Activated effector memory CD4-positive, alpha-beta T cell treated with Interleukin-2 at 50 U/mL for 16 hours (primary cell): ENCODE measurements at places on chromosomes 2 and 18.

DNA sequence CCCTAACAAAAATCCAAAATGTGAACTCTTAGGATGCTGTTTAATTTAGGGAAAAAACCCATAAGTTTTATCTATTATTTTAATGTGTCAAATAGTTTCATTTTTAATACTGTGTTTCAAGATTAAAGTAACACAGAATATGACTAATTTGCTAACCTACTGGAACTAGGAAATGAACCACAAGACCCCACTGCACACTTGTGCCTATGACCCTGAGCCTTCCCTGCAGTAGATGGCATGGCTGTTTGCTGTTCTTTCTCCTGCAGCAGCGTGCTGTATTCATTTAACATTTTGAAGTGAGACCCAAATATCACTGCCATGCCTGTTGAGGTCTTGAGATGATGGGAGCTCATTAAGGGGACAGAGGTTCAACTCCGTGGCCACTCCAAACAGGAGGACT lies 565.2 kb upstream of the NRP2 start:
- no peak for DNase-seq

GRCh38 chr2:173397539-173397938 lies 42.9 kb downstream of the CDCA7 start:
- no peak for DNase-seq

DNA sequence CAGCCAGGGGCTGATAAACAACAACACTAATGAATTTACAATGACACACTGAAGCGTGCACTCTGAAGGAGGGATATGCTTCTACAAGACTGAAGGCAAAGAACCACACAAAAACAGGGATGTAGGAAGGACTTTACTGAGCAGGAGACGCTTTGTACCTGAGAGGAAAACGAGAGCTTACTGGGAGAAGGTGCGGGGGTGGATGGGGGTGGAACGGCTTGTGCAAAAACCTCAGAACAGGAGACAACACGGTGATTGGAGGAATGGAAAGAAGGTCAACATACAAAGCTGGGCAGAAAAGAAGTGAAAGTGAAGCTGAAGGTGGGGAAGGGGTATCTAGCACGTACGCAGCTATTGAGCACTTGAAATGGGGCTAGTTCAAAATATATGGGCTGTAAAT lies 93.1 kb downstream of the SLC8A1 start:
- DNase-seq, result no peak

GRCh38 chr18:36406805-36407204 lies 109.3 kb downstream of the FHOD3 start:
- no peak for DNase-seq

- no peak for DNase-seq
These were observed 74.2 kb upstream of the RGPD5 start for GRCh38 chr2:109719871-109720270.

DNA sequence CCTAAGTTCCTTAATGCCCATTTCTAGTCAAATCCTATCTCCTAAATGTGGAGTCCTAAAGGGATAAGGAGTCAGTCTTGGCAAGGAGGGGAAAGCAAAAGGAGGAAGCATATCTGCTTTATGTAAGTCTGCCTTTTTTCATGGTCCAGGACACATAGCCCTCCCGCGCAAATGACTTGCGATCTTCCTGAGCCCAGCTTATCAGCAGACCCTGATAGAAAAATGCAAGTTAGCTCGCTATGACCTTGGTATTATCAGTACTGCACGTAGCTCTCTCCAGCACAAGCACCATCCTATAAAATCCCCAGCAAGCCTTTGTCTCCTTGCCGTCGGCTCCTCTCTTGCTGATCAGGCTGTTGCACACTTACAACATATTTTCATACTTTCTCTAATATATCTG lies 281.4 kb upstream of the KCNH7 start:
- DNase-seq, result no peak

DNA sequence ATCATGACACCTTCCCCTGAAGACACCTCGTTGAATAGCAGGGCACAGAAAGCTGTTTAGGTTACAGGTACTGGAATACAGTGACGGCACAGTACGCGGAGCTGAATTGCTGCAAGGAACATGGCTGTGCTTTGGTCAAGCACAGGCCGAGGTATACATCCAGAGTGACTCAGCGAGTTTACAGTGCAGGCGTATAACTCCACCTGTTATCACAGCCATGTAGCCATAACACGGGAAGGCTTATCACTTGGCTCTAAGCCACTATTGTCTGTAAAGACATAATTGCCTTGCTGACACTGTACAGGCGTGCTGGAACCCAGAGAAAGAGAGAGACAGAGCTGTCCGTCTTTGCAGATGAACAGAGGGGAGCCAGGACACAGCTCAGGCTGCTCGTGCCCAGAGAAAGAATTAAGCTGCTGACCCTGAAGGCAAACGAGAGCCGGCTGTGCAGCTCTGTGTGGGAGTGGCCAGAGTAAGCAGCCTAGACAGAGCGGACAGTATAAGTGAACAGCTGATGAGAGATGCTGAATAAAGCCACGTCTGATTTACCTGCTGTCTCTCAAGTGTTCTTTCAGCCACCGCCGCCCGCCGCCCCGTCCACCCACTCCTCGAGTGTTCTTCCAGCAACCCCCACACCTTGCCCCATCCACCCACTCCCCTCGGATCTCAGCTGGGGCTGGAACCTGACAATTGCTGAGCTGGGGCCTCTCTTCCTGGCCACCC lies 87.3 kb upstream of the PPP1CB start:
- DNase-seq, result no peak

DNA sequence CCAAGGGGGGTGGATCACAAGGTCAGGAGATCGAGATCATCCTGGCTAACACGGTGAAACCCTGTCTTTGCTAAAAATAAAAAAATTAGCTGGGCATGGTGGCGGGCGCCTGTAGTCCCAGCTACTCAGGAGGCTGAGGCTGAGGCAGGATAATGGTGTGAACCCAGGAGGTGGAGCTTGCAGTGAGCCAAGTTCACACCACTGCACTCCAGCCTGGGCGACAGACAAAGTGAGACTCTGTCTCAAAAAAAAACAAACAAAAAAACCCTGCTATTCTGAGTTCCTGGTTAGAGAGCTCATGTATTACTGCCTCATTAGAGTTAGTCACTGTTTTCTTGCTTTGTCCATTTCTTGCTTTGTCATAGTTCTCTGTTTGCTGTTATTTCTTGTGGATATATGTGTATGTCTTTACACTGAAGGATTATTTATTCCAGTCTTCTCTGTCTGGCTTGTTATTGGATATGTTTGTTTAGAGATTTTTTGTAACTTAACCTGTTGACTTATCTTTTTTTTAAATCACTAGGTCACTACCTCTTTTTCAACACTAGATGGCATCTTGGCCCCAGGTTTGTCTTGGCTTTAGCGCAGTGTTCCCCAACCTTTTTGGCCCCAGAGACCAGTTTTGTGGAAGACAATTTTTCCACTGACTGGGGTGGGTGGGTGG lies 17.0 kb downstream of the TTLL4 start:
- no peak for DNase-seq

DNA sequence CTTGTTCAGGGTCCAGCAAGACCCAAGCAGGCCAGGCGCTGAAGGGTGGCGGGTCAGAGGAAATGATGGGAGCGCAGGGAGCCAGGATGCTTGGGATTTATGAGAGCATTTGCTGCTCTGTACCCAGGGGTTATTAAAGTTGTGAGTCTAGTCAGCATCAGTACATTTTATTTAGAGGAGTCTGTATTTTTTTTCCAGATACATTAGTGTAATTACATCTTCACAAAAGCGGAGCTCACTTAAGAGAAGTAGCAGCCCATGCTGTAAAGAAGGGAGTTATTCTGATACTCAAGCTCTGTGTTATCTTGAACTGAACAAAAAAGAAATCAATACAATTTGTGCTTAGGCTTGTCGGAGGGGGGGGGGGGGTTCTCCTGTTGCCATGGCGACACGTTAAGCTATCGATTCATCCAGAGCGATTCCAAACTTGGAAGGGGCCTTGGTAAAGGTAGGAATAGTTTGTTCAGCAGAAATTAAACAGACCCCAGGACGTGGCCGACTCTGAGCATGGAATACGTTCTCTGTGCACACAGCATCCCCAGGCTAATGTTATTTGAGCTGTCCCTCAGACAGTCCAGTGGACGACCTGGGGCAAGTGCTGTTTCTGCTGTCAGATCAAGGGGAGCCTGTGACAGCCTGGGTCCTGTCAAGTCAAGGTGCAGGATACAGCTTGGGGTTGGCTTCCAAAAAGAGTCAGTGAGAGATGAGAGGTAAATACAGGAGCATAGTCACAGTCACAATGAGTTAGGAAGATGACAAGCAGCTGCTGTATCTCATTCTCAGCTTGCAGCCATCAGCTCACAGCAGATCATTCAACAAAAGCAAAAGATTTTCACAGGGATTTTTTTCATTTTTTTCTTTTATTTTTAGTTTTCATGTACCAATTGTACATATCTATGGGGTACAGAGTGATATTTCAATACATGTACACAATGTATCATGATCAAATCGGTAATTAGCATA lies 387.6 kb downstream of the DCDC2C start:
- no peak for DNase-seq

- DNase-seq, result no peak
These were observed 171.5 kb downstream of the INO80D start for GRCh38 chr2:205914213-205915129.
